ENCODE measurements at places on chromosomes 2 and 18.

DNA sequence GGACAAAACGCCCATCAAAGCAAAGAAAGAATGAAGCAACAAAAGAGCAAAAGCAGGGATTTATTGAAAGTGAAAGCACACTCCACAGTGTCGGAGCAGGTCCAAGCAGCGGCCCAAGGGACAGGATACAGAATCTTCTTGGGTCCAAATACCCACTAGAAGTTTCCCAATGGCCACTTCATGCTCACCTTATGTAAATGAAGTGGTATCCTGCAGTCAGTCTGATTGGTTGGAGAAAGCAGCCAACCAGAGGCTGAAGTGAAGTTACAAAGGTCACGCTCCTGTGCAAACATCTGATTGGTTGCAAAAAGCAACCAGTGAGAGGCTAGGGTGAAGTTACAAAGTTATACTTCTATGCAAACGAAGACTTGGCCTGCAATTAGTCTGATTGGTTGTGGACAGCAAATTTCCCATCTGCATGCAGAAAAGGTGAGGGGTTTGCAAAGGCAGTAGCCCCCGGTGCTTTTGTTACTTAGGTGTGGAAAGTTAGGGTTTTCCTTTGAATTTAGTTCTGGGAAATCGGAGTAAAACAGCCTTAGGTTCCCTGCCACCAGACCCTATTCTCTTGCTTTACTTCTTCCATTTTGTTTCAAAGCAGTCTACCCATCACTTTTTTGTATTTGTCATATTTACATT, 12.9 kb downstream of the DUSP19 start:
- DNase-seq, result no peak

GRCh38 chr2:106269591-106270291, 75.6 kb upstream of the UXS1 start:
- DNase-seq, result no peak

GRCh38 chr18:21741562-21742314, 1.1 kb downstream of the MIB1 start:
- DNase-seq, result no peak

DNA sequence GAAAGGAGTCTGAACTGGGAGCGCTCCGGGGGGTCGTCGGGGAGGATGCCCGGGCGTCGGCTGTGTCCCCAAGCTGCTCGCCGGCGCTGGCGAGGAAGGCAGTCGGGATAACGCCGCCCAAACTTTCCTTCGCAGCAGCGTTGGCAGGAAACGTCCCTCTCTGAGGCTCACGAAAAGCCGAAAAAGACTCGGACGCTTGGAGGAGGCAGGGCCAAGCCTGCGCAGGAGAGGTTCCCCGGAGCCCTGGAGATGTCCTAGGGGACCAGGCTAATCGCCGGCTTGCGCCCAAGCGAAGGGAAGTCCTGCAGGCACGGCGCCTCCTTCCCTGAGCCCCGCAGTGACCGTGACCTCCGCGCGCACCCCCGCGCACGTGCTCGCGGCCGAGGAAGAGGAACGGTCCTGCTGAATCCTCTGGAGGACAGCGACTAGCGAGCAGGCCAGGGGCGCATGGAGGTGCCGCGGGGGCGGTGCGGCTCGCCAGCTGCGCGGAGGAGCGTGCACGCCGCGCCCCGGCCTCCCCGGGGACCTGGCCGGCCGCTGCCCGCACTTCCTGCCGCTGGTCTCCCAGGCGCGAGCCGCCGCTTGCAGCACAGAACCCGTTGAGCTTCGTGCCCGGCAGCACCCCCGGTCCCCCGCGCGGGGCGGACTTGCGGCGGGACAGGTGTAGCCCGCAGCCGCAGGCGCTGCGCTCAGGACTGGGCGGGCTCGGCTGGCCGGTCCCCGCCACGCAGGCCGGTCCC, at the start of gene SH3RF3:
TSS of gene SH3RF3 (plus strand) at position 590 of the 740 bp plus-strand sequence.
- no peak for DNase-seq

- DNase-seq, result no peak
Observed at GRCh38 chr2:48332286-48332685, 197.7 kb upstream of the STON1 start.

- no peak for DNase-seq
Observed at GRCh38 chr2:106996171-106996769, 110.3 kb upstream of the ST6GAL2 start.

DNA sequence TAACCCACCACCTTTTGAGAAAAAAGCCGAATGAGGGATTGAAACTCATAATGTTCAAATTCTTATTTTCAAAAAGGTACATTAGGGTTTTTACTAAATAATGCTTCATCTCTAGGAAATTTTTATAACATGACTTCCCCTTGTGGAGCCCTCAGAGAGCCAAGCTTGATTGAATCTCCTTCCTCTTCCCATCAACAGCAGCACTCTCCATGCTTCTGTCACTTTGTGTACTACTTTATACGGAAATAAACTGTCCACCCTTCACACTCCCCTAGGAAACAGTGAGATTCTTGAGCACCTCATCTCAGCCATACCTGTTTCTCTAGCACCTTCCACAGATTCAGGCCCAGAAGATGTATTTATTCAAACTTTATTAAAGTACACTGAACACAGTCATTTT, 51.8 kb downstream of the TFPI start:
- DNase-seq, result no peak

DNA sequence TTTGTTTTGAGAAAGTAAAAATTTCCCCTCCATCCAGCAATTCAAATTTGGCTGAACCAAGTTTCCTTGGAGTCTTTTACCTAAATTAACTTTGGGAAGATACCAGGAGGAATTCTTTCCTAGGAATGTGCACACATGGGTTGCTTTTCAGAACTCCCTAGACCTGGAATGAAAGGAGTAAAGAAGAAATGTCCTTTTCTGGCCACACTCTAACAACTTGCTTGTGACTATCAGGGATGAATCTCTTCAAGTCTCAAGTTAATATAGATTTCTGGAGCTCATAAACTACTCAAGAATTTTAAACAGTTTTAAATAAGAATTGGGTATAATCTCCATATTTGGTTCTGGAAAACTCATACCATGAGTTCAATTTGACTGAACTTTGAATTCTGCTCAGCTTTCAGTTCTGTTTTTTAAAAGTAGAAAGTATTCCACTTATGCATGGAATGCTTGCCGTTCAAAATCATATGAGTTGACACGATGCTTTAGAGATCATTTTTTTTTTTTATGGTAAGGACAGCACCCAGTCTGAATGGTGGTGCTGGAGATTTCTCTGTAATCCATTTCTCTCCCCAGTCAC, 7.7 kb downstream of the RASGRP3 start:
- no peak for DNase-seq

DNA sequence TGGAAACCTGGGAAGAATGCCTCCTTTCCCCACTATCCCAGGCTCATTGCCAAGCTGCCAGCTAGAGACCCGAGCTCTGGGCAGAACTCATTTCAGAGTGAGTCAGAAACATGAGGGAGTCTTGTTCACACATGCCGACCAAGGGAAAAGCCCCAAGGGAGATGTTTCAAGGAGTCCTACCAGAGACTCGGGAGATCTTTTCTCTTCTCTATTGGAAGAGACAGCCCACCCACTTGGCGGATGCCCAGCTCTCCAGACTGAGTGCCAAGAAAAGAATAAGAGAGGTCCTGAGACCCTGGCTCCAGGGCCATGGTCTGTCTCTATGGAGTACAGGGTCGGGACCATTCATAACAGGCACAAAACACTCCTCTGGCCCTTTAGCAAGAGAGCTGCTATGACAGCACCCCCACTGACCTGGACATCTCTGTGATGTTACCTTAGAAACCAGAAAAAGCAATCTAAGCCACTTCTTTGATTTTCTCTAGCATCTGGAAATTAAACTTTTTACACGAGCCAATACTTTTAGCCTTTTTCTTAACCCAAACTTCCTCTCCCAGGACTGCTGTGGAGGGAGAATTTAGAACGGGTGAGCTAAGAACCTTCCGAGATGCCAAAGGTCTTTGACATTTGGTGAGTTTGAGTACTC, 18.5 kb upstream of the IGFBP5 start:
- no peak for DNase-seq

Measured in GM12864 (cell line).